ENCODE measurements at places on chromosomes 11 and 22.

DNA sequence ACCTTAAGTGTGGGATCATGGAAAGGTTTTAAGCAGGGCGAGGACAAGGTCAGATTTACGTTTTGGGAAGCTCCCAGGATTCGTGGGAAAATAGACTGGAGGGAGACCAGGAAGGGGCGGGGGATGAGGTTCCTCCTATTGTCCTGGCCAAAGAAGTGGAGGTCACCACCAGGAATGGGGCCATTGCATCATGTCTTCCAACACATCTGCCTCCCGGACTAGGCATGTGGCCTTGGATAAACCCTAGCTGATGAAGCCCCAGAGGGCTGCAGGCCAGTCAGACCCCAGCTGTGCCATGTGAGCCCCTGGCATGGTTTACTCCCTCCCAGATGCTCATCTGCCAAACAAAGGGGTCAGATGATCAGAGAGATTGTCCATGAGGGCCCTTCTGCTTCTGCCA is 11.5 kb upstream of the YWHAH start:
- DNase-seq: no peak

DNA sequence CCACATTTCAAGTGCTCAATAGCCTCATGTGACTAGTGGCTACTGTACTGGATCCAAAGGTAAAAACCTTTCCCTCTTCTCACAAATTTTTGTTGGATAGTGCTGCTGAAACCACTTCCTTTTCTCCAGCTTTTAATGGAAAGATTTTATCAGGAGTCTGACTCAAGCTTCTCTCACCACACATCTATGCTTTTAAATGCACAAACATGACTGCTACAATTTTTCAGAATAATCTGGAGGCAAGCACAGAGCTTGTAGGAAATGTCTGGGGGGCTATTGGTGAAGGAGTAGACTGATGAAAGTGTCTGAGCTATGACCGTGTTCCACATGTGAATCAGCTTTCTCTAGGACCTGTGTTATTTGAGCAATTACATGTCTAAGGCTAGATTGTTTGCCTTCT is 101.1 kb upstream of the FAT3 start:
- no peak for DNase-seq

DNA sequence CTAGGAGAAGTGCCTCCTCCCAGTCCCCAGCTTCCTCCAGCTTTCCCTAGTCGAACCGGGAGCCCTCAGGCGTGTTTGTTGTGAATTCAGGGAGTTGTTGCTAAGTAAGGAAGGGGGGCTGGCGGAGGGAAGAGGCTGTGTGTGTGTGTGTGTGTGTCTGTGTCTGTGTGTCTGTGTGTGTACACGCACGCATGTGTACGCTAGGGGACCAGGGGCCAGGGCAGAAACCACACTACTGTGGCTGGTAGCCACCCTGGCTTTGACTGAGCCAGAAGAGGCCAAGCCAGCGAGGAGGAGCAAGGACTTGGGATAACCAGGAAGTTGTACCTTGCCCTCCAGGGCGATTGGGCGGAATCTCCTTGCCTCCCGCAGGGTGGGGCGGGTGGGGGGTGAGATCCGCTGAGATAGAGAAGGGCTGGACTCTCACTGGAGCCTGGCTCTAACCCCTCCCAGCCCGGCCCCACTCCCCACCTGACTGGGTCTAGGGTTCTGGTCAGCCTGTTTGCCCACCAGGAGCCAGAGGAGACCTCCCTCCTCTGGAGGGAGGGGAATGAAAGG is 7.5 kb downstream of the BCL9L start:
- DNase-seq: peak; percentile 84

DNA sequence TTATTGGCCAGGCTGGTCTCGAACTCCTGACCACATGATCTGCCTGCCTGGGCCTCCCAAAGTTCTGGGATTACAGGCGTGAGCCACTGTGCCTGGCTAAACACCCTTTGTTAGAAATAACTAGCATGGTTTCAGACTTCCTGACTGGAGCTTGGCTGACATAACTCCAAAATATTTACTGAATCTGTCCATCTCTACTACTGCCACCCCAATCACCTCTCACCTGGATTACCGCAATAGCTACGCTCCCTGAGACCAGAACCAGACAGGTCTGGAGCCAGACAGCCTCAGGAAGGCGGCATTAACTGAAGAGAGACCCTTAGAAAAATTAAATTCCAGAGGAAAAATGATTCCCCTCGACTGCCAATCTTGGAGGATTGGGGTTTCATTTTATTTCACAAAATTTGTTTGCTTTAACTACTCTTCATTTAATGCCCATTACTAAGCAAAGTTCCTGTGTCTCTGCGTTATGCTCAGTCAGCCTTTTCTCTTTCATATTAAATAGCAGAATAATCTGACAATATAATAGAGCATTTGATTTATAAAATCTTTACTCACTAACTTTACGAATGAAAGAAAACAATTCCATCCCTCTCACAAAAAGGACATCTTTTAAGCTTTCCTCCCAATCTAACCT is 13.1 kb downstream of the TMEM25 start:
- DNase-seq: no peak

Measured in LoVo (cell line).